ENCODE measurements at places on chromosomes 6 and 20. TPM values are rescaled to one million over a fixed set of nuclear protein-coding genes. Genes with fewer than 3 reads are reported as not detected.

GRCh38 chr20:4714818-4715217 lies 6.9 kb upstream of the PRND start:
- DNase-seq, result no peak

GRCh38 chr6:154800338-154800737 lies 67.1 kb downstream of the SCAF8 start:
- DNase-seq, result no peak

- DNase-seq, result peak; percentile 5
These were observed 59.1 kb upstream of the BHLHE23 start for GRCh38 chr20:63065911-63066310.

GRCh38 chr20:48690888-48691287 lies 136.9 kb downstream of the PREX1 start:
- no peak for DNase-seq

GRCh38 chr6:157265635-157266034 lies 57.7 kb downstream of the TMEM242 start:
- DNase-seq, result no peak

DNA sequence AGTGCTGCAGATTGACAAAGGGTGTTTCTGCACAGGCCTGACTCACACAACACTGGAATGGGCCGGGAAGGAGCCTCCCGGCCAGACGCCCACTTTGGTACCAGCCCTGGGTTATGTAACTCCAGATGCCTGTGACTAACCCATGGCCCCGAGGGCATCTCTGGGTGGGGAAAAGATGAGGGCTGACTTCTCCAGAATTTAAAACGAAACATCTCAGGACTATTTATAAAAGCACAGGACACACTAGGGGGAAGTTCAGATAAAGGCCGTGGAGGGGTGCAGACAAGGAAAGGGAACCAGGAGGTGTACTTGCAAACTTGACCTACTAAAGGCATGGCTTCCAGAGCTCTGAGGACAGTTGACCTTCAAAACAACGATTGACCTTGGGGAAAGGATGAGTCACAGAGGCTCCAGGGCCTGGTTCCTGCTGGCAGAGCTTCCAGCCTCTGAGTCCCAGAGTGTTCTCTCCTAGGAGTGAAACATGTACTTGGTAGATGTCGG lies 196.9 kb downstream of the NFATC2 start:
- peak; percentile 37 for DNase-seq

DNA sequence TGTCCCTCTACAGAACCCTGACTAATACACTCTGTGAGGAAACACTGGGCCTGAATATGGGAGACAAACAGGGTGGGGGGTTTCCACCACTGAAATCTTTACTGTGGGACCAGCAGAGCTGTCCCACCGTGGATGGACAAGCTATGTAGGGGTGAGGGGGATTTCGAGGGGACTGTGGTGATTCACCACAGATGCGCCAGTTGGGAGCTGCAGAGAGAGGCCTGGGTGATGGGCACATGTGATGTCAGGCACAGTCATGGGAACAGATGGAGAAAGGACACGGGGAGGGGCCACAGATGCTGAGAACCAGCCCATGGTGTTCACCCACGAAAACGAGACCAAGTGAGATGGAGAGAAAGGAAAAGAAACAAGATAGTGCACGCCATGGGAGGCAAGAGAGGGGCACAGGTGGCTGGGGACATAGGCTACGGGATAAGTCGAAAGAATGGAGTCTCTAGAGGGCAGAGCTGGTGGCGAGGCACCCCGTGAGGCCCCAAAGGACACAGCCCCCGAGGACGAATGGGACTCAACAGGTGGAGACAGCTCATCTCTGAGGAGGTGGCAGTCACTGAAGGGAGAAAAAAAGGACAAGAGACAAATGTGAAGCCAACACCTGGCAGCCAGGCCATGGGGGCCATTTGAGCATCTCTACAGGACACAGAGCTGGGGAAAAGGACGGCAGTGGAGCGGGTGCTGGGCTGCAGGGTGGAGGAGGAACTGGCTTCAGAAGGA lies 10.5 kb upstream of the RAMACL start:
- DNase-seq, result no peak

GRCh38 chr6:25883536-25883935 lies 9.5 kb upstream of the SLC17A3 start:
- no peak for DNase-seq

DNA sequence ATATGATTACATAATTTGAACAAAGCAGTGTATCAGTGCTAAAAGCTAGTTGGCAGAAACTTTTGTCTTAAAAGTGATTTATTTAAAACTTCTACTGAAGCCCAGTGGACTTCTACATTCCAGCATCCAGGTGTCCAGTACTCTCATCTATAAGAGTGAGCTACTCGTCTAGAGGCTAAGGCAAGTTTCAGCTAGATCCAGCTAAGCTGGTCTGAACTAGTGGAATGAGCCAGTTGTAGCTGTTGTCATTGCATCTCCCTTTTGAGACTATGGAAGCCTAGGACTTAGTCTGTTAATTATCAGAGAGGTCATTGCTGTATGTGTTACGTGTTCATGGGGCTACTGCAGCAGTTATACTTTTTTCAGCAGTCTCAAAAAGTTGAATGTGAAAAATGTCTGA lies 165.1 kb downstream of the ZFAND3 start:
- no peak for DNase-seq

- DNase-seq, result no peak
These were observed 597.5 kb upstream of the JAG1 start for GRCh38 chr20:11271319-11271718.

DNA sequence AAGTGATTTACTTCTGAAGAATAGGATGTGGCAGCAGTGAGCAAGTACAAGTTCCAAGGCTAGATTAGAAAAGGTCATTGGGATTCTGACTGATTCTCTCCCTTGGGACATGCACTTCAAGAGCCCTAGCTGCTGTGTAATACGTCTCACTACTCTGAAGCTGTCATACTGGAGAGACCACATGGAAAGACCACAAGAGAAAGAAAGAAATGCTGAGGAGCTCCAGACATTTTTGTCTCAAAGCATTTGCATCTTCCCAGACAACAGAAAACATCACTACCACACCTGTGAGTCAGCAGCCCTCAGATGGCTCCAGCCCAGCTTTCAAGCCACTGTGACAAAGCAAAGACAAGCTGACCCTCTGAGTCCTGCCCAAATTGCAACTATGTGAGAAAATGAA lies 20.7 kb downstream of the TENT5A start:
- DNase-seq, result no peak

DNA sequence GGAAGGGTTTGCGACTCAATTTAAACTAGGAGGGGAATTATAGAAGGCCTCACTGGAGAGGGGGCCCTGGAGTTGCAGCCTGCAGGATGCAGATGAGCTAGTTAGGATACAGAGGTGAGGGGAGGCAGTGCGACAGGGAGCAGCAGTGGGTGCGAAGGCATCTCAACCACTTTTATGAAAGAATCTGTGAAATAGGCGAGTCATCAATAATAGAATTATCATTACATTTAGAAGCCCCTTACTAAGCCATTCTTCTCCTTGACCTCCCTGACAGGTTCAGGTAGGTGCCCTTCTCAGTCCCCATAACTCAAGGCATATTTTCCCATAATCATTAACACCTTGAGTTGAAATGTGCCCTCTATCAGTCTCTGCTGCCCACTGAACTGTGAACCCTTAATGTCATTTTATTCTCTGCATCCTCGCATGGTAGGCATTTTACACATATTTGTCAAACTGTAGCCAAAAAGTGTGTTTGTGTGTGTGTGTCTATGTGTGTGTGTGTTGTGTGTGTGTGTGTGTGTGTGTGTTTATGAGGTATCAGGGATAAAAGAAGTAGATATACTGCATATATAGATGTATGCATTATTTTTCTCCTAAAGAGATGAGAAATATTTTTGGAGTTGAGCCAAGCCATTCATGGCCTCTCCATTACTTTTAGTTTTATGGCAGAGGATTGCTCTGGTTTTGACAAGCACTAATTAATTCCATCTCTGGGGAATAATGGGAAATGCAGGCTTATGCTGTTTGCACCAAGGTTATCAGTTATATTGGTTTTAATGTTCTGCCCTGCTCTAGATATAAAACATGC lies 898.8 kb downstream of the KIF16B start:
- DNase-seq, result no peak

DNA sequence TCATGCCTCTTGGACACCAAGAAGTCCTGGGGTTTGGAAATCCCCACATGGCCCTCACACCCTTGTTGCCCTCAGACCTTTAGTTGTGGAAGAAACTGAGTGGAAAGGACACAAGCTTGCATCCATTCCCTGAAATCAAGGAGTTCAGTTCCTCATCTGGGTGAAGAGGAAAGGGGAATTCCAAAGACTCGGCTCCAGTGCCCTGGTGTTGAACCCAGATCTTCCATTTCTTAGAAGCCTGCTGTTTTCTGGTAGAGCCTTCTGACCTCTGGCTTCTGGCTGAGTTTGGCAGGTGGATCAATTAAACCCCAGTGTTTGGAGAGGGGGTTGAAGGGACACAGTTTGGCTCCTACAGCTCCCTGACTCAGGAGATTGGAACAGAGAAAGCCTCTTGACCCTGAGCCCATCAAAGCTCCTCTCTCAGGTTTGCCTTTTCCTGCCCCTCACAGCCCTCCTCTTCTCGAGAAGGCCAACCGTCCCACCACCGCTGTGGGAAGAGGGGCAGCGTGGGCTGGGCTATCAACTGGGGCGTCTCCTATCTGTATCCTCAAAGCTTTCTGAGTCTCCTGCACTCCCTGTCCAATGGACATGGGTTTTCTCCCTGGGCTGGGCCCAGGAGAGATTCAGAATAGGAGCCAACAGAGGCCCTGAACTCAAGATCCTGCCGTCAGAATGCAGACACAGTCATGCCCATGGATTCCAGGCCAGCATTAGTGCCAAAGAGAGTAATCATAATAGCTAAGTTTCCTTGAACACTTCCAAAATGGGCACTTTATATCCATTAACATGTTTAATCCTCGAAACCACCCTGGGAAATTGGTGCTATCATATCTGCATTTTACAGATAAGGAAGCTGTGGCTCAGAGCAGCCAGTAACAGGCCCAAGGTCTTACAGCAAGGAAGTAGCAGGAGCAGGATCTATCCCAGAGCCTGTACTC lies 146.2 kb downstream of the VEGFA start:
- no peak for DNase-seq

- no peak for DNase-seq
These were observed 1.8 kb upstream of the SIM1 start for GRCh38 chr6:100466410-100467128.

GRCh38 chr6:125549202-125549884 lies 200.1 kb upstream of the HEY2 start:
- DNase-seq, result no peak

- DNase-seq, result no peak
These were observed 22.8 kb upstream of the TAF4 start for GRCh38 chr20:62088258-62089127.

DNA sequence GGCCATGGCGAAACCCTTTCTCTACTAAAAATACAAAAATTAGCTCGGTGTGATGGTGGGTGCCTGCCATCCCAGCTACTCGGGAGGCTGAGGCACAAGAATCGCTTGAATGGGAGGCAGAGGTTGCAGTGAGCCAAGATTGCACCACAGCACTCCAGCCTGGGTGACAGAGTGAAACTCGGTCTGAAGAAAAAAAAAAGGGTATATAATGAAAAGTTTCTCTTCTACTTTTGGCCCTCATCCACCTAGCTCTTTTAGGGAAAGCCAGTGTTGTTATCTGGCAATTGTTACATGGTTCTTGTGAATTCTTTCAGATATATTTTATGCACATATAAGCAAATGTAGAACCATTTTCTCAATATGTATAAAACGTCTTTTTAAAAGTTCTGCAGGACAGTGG lies 19.0 kb downstream of the KIF3B start:
- no peak for DNase-seq

- no peak for DNase-seq
These were observed 51.9 kb downstream of the DLL1 start for GRCh38 chr6:170238741-170239565.

DNA sequence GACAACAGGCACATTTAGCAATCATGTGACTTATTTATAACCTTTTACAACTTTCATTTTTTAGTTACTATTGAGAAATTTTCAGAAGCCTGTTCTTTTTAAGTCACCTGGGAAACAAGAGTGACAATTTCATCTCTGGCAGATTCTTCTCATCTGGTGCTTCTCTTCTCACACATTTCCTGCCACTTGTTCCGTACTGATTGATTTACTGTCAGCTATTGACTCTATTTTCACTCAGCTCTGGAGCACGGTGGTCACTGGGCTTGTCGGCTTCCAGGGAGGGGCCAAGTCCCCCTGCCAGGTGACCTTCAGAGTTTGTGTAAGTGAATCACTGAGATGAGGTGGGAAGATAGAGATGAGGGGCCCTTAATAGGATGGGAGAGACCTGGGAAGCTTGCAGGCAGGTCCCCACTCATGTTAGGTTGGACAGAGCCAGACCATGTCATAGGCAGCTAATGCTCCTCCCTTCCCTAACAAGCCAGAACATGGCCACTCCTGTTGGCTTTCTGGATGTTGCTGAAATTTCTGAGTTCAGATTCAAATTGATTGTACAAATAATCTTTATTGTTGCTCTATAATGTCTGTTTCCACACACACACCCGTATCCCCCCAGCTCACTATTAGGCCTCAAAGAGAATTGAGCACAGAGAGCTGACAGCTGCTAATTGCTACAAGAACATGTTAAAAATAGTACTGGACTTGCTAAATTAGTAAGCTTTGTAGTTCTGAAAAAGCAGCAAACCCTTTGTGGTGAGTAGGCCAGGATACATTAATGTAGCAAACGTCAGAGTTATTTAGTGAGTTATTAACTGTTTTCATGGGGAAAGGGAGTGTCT lies 13.3 kb downstream of the DUSP22 start:
- no peak for DNase-seq

GRCh38 chr6:85063611-85064010 lies 299.2 kb upstream of the TBX18 start:
- no peak for DNase-seq

DNA sequence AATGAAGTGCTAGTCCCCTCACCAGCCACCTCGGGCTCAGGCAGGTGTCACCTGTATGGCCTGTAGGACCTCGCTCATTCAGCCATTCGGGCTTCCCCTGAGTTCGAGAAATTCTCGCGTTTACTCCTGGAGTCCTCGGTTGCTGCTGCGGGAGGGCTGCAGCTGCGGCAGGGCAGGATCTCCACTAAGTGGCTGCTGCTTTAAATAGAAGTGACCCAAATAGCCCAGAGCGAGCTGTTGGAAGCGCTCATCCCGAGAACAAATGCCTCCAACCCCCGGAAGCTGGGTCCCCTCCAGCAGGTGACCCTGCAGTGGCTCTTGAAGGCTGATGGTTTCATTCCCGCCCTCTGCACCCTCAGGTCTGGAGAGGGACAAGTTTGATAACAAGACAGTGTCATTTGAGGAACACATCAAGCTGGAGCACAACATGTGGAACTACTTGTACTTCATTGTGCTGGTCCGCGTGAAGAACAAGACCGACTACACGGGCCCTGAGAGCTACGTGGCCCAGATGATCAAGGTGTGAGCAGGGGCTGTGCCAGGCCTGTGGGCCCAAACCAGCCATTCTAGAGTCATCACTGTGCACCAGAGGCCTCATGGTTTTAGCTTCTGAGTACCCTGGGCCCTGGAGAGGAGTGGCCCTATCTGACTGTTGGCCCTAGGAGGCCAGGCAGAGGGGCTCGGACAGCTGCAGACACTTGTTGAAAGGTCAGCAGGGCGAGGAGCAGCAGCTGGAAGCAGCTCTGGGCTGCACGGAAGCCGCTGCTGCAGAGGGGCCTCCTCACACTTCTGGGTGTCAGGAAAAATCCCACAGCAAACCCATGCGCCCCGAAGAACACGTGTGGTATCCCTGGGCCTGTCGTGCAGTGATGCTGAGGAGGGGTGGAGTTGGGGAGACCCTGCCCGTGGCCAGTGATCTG lies 18.1 kb downstream of the UQCC2 start:
- peak; percentile 34 for DNase-seq

The LRRN4 gene
- total RNA-seq, result 3.6 TPM

The OVOL2 gene
- total RNA-seq, result not detected

The SMPDL3A gene
- 4.7 TPM for total RNA-seq

The LINC00237 gene
- not detected for total RNA-seq

The GPR6 gene
- total RNA-seq, result not detected

The STMND1 gene
- total RNA-seq, result not detected

The MACROD2 gene
- 2.6 TPM for total RNA-seq

The FAM83C gene
- total RNA-seq, result not detected

The CDS2 gene
- 77.7 TPM for total RNA-seq

The MMP24 gene
- total RNA-seq, result 1.3 TPM

All from left cardiac atrium (tissue), 4 donors.